ENCODE measurements at places on chromosomes 13 and 19.

DNA sequence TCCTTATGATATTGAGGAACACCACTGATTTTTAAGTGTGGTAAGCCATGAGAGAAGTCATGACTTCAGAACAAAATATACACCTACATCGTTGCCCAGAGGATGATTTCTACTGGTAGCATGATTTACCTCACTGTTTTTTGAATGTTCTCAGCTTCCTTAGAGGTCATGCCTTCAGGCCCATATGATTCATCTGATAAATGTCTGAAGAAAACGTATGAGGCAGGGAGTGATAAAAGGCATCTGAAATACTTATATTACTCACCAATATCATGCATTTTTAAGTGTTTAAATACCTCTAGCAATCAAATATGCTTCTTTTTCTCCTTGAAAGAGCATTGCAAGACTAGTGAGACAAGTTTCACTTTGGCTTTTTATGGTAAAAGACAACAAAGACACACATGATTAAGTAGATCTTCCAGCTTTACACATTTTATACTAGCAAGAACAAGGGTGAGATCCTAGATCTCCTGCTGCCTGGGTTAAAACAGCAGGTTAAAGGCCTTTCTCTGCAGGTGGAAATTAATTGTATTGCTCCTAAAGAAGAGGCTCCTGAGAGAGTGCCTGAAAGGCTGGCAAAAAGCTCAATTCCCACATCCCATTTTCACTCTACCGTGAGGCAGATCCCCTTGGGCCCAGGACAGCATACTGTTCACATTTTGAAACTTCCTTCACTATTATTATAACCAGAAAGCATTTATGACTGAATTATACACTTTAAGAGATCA is 432.4 kb downstream of the SLITRK1 start:
- DNase-seq, result no peak

GRCh38 chr19:33395561-33396550 is 22.3 kb downstream of the CEBPG start:
- no peak for DNase-seq

DNA sequence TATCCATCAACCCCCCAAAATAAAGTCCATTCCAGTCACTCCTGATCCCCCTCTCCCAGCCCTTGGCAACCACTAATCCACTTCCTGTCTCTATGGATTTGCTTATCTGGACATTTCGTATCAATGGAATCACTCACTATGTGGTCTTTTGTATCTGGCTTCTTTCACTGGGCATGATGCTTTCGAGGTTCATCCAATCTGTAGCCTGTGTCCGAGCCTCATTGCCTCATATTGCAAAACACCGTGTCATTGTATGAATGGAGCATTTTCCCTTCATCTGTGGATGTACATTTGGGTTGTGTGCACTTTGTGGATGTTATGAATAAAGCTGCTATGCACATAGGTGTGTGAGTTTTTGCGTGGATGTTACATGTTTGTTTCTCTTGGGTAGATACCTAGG is 1.4 kb upstream of the FZR1 start:
- no peak for DNase-seq

DNA sequence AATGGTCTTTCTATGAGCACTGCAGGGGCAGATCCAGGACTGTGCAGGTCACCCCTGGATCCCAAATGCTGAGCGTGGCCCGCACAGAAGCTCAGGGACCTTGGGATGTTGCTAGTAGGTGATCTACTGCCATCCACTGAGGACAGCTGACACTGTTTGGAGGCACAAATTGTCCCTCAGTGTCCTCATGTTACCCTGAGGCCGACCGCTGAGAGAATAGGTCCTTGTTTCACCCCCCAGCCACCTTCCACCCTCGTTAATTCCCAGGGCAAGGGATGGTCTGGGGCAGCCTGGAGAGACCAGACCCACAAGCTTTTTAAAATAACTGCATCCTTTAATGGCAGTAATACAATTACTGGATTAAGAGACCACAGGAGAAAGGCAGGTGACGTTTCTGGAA is 15.4 kb upstream of the TMEM160 start:
- no peak for DNase-seq

Measured in HuH-7.5 (cell line).